ENCODE measurements at places on chromosomes 7 and 10.

DNA sequence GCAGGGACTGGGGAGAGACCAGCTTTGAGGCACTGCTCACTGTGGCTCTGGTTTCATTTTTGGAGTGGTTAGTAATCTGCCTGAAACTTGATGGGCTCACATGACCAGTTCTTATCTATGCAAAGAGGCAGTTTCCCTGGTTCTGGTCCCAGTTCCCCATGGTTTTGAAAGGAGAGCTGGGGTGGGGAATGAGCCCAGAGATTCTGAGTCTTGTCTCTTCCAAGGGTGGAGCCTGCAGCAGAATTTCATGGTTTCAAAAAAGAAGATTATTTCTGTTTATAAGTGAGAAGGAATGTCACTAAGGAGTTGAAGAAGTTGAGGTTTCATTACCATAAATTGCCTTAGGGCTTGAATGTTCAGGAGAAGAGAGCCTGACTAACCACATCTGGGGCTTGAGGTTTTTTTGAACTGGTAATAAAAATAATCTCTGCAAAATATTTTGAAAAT lies 190.2 kb upstream of the HABP2 start:
- DNase-seq, result no peak

DNA sequence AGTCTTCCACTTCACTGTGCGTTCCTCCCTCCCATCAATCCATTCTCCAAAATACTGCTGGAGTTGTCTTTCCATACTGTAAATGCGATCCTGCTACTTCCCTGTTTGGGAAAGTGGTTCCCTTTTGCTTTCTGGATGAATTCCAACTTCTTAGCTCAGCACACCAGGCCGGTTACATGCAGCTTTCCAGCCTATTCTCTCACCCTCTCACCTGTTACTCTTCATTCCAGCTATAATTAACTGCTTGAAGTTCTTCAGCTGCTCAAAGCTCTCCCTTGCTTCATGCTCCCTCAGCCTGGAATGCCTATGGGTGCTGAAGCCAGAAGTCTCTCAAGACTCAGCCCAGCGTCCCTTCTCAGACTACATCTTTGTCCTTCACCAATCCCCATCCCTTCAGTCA lies 6.0 kb upstream of the ZNRF2 start:
- DNase-seq, result no peak

- no peak for DNase-seq
Measured at GRCh38 chr7:152910545-152911225, 151.1 kb downstream of the ACTR3B start.

GRCh38 chr10:48609899-48610584 lies 5.2 kb upstream of the ARHGAP22 start:
- no peak for DNase-seq

DNA sequence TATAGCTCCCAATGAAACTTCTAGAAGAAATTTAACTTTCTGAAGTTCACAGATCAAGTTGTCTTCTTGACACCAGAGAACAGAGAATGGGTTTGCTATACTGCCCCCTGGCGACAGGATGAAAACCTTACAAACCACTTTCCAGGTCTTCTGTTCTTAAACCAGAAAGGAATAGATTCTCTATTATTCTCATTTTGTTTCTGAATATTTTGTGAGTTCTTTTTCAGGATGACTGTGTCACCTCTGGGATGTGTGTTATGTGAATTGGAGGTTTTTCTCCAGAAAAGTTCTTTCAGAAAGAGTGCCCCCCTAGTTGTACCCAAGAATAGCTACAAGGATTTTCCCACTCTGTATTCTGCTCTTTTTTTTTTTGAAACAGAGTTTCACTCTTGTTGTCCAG lies 6.3 kb downstream of the IFT22 start:
- peak; percentile 78 for DNase-seq

DNA sequence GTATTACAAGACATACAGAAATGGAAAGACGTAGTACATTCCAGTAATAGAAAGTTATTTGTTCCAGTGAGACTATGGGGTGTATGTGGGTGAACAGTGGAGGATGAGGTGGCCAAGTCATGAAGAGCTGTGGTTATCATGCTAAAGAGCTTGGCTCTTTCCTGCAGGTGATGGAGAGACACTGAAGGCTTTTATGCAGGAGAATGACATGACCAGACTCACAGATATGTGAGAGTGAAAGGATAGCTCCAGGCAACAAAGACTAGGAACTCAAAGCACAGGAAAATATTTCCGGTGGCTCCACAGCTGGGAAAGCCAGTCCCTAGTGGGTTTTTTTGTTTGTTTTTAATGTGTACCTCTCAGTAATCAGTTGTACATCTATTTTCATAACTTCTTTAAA lies 133.5 kb downstream of the TSPAN12 start:
- no peak for DNase-seq

GRCh38 chr7:120805636-120806388 lies 52.1 kb downstream of the TSPAN12 start:
- DNase-seq, result peak; percentile 51

- DNase-seq, result peak; percentile 24
Measured at GRCh38 chr7:51000956-51001355, 218.3 kb upstream of the GRB10 start.

- DNase-seq, result no peak
Measured at GRCh38 chr10:28381466-28381865, 78.6 kb upstream of the MPP7 start.

GRCh38 chr7:100887516-100888290 lies 1.8 kb downstream of the UFSP1 start:
- no peak for DNase-seq

DNA sequence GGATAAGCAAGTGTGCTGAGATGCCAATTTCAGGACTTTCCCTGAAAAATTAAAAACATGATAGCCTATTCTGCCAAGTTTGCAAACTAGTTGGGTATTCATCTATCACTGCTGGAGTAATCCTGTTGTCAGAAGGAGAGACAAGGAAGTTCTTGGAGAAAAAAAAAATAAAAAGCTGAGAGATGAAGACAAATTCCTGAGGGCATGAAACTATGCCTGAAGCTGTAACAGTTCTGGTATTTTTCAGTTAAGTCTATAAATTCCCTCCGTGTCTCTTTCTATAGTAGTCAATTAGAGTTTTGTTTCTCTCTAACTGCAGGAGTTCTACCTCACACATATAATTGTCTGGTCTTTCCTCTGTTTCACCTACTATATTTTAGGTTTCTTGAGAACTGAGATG lies 95.7 kb downstream of the DGKB start:
- no peak for DNase-seq

- DNase-seq, result no peak
Measured at GRCh38 chr10:778626-779330, 89.3 kb upstream of the DIP2C start.

- DNase-seq, result no peak
Measured at GRCh38 chr10:24690961-24691512, 32.6 kb downstream of the ARHGAP21 start.

DNA sequence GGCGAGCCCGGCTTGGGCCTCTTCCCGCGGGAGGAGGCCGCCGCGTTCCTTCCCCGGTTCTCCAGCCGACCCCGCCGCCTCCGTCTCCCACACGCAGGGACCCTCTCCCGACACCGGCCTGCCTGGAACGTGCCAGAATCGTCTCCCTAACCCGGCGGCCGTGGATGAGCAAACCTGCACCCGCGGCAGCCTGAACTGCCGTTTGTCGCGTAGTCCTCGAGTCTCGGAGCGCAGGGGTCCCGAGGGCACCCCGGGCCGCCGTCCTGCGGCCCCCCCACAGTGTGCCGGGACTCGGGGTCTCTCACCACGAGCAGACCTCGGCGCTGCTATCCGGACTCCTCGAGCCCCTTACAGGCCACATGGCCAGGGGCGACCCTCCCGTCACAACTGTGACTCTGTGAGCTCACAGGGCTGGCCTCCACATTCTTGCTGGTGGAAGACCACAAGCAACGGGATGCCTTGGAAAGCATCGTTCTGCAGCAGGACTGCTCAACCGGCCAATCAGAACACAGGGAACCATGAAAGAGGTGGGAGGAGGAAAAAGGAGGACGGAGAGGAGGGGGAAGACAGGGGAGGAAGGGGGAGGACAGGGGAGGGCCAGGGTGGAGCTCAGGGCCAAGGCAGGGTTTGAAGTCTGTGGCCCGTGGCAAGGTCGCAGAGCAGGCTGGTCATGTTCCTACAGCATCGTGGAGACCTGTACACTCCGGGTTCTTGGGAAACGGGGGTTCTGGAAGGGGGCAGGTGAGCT lies 276.9 kb downstream of the DNAJB6 start:
- no peak for DNase-seq

GRCh38 chr10:89158446-89158845 lies 48.7 kb downstream of the CH25H start:
- DNase-seq, result no peak

GRCh38 chr7:25478925-25479324 lies 250.6 kb upstream of the NPVF start:
- no peak for DNase-seq

DNA sequence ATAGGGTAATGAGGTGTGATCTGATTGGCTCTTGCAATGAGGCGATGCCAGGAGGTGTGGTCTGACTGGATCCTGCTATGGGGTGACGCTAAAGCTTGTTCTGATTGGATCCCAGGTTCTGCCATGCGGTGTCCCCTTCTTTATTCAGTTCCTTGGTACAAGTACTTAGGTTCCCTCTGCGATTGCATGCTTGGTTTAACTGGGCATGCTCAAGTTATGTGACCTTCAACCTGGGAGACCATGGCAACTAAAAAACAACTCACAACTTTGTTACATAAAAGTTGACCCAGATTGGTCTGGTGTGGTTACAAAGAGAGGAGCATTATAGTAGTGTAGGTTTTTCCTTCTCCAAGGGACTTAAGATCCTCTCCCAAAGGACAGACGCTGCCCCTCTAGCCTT lies 49.5 kb upstream of the DNAJC1 start:
- DNase-seq, result no peak

- DNase-seq, result peak; percentile 11
Measured at GRCh38 chr7:64562256-64562625, 630 bp downstream of the ZNF680 start.

GRCh38 chr10:71513540-71513853 lies 116.8 kb downstream of the CDH23 start:
- DNase-seq, result no peak

GRCh38 chr10:11177381-11177780 lies 159.7 kb downstream of the CELF2 start:
- no peak for DNase-seq

DNA sequence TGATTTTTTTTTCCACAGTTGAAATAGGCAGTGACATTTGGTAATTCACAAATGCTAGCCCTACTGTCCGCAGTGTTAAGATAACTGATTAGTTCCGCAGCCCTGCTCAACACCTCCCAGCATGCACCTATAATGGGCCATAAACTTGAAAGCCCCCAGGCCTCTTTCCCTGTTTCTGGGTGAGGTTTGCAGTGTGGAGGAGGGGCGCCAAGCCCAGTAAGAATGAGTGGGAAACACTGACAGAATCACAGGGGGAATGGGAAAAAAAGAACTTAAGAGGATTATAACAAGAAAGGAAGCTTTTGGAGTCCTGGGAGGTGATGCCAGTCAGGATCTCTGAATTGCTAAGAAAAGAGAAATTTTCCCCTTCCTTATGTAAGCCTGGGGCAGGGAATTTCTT lies 39.6 kb upstream of the SP8 start:
- DNase-seq, result no peak

DNA sequence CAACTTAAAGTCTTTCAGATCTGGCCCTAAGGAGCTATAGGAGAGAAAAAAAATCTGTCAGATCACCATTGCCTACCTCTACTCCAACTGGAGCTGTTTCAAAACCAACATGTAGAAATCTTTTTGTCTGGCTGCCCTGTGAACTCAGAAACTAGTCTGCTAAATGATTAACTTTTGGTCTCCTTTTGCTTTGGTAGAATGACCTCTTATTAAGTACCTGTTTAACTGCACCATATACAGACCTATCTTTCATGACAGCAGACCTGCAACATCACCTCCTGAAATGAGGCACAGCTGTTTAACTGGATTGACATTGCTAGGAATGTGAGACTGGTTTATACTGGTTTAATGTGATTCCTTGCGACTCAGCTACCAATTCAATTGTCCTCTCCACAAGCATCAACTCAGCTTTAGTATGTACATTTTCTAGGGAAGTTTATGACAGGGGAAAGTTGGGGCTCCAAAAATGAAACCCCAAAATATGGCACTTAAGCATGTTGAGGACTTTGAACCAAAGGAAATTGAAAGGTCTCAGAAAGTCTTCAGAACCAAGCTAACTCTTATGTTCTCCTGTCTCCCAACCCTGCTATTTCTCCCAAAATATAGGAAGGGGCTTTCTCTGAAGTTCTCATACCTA lies 1.8 kb downstream of the CYP3A43 start:
- DNase-seq, result no peak

DNA sequence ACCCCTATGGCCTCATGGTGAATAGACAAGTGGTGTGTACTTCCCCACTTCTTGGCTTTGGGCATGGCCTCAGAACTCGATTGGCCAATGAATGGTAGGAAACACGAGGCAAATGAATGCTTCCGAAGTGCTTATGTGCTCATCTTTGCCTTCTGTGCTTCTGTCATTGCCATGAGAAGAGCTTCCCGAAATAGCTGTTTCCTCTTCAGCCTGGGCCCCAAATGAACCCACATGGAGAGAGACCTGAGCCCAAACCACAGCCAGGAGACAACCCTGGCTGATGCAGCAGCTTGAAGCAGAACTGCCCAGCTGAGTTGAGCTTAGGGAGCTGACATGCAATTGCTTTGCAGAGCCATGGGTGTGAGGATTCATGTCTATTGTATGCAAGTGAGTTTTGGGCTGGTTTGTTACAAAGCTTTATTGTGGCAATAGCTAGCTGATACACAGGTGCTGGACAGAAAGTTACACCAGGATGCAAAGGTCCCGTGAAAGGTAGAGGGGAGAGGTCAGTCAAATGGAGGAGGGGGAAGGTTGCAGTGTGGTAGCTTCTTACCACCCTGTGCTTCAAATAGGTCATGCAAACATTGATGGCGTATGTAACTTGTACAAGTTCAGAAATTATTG lies 328.2 kb downstream of the PLXNA4 start:
- DNase-seq, result no peak

GRCh38 chr10:13038391-13038790 lies 36.9 kb upstream of the CCDC3 start:
- DNase-seq, result no peak

GRCh38 chr7:1062296-1063294 lies 18.2 kb downstream of the GPR146 start:
- DNase-seq, result no peak

DNA sequence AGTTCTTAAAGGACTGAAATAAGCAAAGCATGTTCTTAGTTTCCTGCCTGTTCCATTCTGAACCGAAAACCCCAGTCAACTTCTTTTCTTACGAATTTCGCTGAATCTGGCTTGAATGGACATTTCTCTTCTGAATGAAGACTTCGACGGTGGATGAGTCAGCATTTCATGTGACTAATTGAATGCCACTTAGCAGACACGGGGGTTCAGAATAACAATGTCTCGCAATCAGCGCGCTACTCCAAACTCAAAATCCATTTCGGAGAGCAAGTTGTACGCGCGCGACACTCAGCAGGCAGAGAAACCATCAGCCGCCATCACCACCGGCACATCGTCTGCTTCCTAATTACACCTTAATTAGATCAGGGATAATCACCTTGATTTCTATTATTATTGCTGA lies 239.0 kb upstream of the KLF6 start:
- DNase-seq, result no peak

DNA sequence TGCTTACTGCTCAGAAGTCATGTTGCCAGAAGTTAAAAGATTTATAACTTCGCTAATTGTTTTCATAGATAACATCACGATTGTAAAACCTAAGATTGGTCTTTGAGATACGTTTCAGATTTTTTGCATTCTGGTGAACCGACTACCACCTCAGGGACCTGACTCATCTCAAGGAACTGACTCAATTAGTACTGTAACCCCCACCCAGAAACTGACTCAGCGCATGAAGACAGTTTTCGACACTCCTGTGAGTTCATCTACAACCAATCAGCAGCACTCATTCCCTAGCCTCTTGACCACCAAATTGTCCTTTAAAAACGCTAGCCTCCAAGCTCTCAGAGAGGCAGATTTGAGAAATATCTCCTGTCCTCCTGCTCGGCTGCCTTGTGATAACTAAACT lies 72.3 kb downstream of the ELMO1 start:
- DNase-seq, result peak; percentile 6
